NCI-H1105 (cell line): ENCODE measurements at places on chromosomes 13 and 19.
A peak's percentile ranks its signal among the peaks of the same experiment; 100 is the strongest.

- no peak for DNase-seq
Measured at GRCh38 chr13:35961461-35962220, 169.5 kb downstream of the DCLK1 start.

GRCh38 chr13:26456650-26457049 is 100.8 kb upstream of the WASF3 start:
- no peak for DNase-seq

DNA sequence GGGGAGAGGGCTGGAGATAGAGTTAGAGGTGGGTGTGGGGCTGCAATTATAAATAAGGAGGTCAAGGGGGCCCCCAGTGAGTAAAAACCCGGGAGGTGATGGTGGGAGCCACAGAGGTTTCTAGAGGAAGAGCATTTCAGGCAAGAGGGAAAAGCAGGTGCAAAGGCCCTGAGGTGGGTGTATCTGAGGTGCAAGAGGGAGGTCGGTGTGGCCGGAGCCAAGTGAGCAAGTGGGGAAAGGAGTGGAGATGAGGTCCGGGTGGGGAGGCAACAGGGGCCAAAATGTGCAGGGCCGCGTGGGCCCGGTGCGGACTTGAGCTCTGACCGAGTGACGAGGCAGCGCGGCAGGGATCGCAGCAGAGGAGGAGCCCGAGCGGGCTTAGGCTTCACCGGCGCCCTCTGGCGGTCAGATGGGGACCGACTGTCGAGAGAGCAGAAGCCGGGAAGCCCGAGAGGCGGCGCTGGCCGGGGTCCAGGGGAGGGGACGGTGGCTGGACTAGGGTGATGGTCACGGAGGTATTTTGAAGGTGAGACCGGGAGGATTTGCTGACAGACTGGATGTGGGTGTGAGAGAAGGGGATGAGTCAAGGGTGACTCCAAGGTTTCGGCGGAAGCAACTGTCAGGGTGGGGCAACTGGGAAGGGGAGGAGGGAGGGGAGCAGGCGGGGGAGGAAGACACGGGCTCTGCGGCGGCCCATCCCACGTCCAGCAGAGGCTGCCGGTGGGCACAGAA is 17.7 kb upstream of the SPACA4 start:
- DNase-seq: peak; percentile 69

GRCh38 chr13:31912647-31913401 is 118.8 kb upstream of the FRY start:
- no peak for DNase-seq

DNA sequence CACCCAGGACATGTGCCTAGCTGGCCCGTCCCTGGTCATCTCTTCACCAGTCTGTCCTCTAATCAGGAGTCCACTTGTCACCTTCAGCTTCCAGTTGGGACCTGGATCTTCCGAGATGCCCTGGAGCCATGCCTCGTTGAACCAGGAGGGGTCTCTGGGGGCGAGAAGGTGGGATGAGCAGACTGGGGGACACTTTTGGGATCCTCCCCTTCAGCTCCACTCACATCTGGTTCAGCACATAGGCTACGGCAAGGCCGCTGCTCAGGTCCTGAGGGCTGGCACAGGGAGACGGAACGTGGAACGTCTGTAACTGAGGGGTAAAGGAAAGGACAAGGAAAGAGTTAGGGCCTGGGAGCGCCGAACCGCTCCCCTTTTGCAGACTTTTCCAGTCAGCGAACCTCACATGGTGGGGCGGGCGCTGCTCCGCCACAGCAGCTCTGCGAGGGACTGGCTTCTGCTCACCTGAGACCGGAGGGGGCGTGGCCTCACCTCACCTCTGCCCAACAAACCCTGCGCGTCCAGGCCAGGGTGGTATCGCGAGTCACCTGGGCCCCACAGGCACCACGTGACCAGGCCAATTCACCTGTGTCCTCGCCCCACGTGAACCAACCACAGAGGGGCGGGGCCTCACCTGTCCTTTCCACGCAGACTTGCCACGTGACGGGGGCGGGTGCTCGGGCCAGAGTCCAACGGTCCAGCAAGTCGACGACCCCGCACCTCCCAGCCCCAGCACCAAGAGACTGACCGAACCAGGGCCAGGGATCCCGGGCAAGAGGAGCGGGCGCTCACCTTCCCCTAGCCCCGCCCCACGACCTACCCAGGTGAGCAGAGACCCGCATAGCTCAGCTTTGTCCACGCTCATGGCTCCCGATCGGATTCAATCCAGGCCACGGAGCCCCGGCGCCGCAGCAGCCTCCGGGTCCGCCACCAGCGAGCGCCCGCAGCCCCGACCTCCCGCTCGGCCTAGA is at the start of gene HOOK2:
TSS of gene HOOK2 (minus strand) at position 965 of the 968 bp plus-strand sequence. CDS start at position 862, 103 bp downstream.
- peak; percentile 95 for DNase-seq

DNA sequence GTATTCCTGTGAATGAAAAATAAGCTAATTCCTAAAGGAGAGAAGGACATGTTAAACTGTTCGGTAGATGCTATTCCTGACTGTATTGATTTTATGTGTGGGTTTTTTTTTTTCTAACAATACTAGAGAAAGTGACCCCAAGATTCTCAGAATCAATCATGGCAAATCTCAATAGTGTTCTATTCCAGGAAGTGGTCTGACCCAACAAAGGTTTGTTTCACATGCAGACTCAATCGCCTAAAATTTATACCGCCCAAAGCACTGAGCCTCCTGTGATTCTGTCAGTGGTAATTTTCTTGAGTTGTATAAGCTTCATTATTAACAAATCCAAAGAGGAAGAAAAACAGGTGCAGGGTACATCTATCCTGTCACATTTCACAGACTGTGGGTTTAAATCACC is 293.7 kb downstream of the SUCLA2 start:
- DNase-seq: no peak
